ENCODE measurements at places on chromosomes 13 and 19. TPM values are rescaled to one million over a fixed set of nuclear protein-coding genes. Genes with fewer than 3 reads are reported as not detected.

DNA sequence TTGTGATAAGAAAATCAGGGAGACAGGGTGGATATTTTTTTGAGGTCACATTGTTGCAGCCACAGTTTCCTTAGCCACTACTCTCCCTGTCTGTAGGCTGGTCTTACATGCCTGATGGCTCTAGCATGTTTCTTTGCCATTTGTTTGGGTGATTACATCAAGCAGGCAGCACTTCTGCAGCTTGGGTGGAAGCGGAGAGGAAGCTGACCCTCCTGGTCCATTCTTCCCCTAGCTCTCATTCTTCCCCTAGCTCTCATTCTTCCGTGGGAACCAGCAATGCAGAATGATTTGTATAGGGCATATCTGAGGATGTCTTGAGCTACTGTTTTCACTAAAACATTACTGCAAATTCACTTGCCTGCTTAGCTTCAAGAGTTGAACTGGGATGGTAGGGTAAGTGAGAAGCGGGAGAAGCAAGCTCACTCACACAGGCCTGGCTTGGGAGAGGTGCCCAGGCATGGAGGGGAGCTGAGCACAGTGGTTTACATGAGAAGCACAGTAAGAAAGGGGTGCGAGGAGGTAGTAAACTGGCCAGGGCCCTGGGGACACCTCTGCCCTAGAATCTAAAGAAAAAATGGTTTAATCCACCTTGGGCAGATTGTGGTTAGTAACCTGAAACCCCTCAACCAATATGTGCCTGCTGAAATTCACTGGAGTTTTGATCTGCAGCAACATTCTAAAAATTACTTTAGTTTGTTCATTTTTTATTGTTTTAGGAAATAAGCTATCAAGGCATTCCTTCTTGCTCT is 538.9 kb downstream of the RFC3 start:
- H3K4me1 ChIP-seq, result no peaks in the 10 kb centered on the region
- H3K27me3 ChIP-seq, result no peaks in the 10 kb centered on the region
- H3K4me3 ChIP-seq, result no peak overlapping the region
- H3K36me3 ChIP-seq, result no peaks in the 10 kb centered on the region

GRCh38 chr19:10921199-10921909 is 7.1 kb downstream of the YIPF2 start:
- peaks cover 26% of the 10 kb centered on the region for H3K36me3 ChIP-seq
- H3K4me3 ChIP-seq, result no peak overlapping the region
- no peak for DNase-seq

DNA sequence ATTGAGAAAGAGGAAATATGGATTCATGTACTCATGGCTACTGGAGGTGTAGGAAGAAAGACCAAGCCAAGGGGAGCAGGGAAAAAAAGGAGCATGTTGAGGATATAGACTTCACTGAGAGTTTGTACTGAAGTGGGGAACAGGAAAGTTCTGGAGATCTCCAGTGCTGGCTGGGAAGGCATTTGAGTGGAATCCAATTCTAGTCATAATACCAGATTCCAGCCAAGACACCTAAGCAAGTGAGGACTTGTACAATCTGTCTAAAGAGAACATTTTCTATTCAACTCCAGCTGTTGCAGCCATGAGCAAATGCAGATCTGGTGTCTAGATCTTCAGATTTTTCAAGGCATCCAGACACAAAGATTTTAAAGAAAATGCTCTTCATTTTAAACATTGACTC is 412.5 kb downstream of the OXGR1 start:
- DNase-seq, result no peak
- H3K27ac ChIP-seq, result no peak overlapping the region
- H3K4me1 ChIP-seq, result no peaks in the 10 kb centered on the region
- no peaks in the 10 kb centered on the region for H3K27me3 ChIP-seq
- no peak overlapping the region for H3K4me3 ChIP-seq

GRCh38 chr19:4061178-4061682 is 5.5 kb downstream of the ZBTB7A start:
- no peak for DNase-seq
- H3K4me1 ChIP-seq, result peaks cover 14% of the 10 kb centered on the region
- H3K27ac ChIP-seq, result no peak overlapping the region
- no peak overlapping the region for H3K4me3 ChIP-seq
- H3K36me3 ChIP-seq, result peaks cover 15% of the 10 kb centered on the region

- no peak overlapping the region for H3K27ac ChIP-seq
- no peaks in the 10 kb centered on the region for H3K36me3 ChIP-seq
- DNase-seq, result no peak
- H3K4me3 ChIP-seq, result no peak overlapping the region
- H3K27me3 ChIP-seq, result peaks cover 3% of the 10 kb centered on the region
- H3K4me1 ChIP-seq, result no peaks in the 10 kb centered on the region
These were observed 143.5 kb upstream of the SOX1 start for GRCh38 chr13:111923439-111923838.

GRCh38 chr19:37905946-37906868 is at the start of gene WDR87:
WDR87 (minus strand) TSS chr19:37906594; CDS start chr19:37898239, 8,355 bp downstream.
- peaks cover 2% of the 10 kb centered on the region for H3K27me3 ChIP-seq
- DNase-seq, result peak; percentile 81
- peak within 1 kb of the TSS; percentile 79 for H3K27ac ChIP-seq
- peaks cover 18% of the 10 kb centered on the region for H3K4me1 ChIP-seq

GRCh38 chr19:918481-919198 is 1.5 kb downstream of the KISS1R start:
- peaks cover 1% of the 10 kb centered on the region for H3K36me3 ChIP-seq
- peak; percentile 77 for DNase-seq
- H3K27me3 ChIP-seq, result peaks cover 2% of the 10 kb centered on the region
- peaks cover 17% of the 10 kb centered on the region for H3K4me1 ChIP-seq
- H3K27ac ChIP-seq, result peak overlapping the region; percentile 73

DNA sequence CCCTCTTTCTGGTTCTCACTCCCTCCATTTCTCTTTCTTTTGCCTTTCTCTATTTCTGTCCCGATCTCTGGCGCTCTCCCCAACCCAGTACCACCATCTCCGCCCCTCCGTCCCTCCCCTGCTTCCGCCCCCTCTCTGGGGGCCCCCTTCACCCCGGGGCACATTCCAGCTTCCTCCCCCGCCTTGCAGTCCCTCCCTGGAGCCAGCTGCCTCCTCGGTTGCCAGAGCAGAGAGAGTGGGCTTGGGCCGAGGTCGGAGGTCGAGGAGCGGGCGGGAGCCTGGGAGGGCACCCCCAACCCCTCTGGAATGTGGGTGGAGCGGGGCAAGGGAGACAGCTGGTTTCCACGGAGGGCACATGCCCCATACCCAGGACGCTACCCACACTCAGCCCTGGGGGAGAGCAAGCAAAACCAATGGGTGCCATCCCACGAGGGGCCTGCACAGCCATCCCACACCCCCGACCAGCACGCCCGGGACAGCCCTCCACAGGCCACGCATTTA is 6.5 kb upstream of the CIRBP start:
- no peak for DNase-seq
- H3K4me1 ChIP-seq, result peaks cover 43% of the 10 kb centered on the region
- H3K27me3 ChIP-seq, result no peaks in the 10 kb centered on the region
- H3K27ac ChIP-seq, result peak overlapping the region; percentile 37
- peak overlapping the region; percentile 46 for H3K4me3 ChIP-seq
- peaks cover 11% of the 10 kb centered on the region for H3K36me3 ChIP-seq

DNA sequence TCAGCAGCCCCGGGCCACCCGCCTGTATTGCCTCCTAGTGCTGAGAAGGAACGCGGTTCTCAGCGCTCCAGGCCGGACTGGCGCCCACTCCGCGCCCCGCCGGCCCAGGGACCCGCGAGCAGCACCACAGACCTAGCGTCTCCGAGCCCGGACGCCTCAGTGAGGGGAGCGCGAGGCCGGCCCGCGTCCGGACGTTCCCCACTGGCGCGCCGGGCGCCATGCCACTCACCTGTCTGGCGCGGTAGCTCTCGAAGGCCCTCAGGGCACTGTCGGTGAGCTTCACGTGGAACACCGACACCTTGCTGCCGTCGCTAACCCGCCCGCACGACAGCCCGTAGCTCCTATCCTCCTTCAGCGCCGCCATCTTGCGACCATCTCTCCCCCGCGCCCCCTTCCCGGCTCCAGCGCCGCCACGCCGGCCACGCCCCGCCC is at the start of gene ELL:
TSS of gene ELL (minus strand) at position 379 of the 432 bp plus-strand sequence. CDS start at position 364, 15 bp downstream.
- peak within 1 kb of the TSS; percentile 91 for H3K4me3 ChIP-seq
- peaks cover 16% of the 10 kb centered on the region for H3K4me1 ChIP-seq
- H3K27me3 ChIP-seq, result peaks cover 1% of the 10 kb centered on the region
- peak within 1 kb of the TSS; percentile 88 for H3K27ac ChIP-seq
- H3K36me3 ChIP-seq, result peaks cover 3% of the 10 kb centered on the region
- DNase-seq, result no peak

DNA sequence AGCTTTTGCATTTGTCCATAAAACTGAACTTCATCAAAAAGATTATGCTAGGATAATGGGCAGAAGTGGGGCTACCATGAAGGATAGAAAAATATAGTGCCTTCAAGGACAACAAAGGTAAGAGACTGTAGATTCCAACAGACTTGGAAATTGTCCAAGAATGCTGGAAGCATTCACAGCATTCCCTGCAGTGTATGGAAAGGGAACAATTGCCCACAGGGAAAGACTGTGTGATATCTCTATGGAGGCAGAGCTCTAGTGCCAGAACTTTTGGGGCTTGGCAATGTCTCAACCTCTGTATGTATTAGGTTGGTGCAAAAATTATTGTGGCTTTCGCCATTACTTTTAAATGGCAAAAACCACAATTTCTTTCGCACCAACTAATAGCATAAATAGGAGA is 1598.8 kb upstream of the MIR17HG start:
- no peaks in the 10 kb centered on the region for H3K36me3 ChIP-seq
- no peaks in the 10 kb centered on the region for H3K4me1 ChIP-seq
- no peak for DNase-seq

GRCh38 chr13:32001769-32002168 is 29.8 kb upstream of the FRY start:
- H3K4me1 ChIP-seq, result no peaks in the 10 kb centered on the region
- peaks cover 11% of the 10 kb centered on the region for H3K27me3 ChIP-seq
- H3K36me3 ChIP-seq, result no peaks in the 10 kb centered on the region
- H3K4me3 ChIP-seq, result no peak overlapping the region

Gene GPR4
- total RNA-seq, result not detected

Gene VSIG10L
- total RNA-seq, result 7.2 TPM

Gene SYT3
- not detected for total RNA-seq

Gene ATF5
- 45.5 TPM for total RNA-seq

Gene FBXW9
- total RNA-seq, result 12.9 TPM

Gene ZNF563
- total RNA-seq, result 3.0 TPM

Gene KLK14
- total RNA-seq, result 1.1 TPM
